ENCODE measurements at places on chromosomes 2 and 18. TPM values are rescaled to one million over a fixed set of nuclear protein-coding genes. Genes with fewer than 3 reads are reported as not detected.

Gene DUSP19
- total RNA-seq: 4.4 TPM

Gene DNAH6
- under 0.01 TPM for total RNA-seq

DNA sequence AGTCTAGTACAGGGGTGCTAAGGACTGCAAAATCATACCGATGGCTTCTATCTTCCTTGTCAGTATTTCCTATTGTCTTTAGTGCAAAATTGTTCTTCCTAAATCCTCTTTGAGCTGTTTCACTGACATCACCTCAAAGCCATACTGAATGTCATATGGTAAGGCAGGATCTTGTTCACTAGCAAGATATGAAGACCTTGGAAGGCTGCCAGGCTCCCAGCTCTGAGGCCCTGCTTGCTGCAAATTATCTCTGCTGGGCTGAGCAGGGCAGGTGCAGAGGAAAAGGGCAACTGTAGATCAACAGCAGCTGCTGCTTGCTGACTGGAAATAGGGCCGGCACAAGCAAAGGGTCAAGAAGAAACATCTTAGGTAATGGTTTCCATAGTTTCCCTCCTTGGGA is 58.2 kb downstream of the PMAIP1 start:
- peak; percentile 90 for DNase-seq

DNA sequence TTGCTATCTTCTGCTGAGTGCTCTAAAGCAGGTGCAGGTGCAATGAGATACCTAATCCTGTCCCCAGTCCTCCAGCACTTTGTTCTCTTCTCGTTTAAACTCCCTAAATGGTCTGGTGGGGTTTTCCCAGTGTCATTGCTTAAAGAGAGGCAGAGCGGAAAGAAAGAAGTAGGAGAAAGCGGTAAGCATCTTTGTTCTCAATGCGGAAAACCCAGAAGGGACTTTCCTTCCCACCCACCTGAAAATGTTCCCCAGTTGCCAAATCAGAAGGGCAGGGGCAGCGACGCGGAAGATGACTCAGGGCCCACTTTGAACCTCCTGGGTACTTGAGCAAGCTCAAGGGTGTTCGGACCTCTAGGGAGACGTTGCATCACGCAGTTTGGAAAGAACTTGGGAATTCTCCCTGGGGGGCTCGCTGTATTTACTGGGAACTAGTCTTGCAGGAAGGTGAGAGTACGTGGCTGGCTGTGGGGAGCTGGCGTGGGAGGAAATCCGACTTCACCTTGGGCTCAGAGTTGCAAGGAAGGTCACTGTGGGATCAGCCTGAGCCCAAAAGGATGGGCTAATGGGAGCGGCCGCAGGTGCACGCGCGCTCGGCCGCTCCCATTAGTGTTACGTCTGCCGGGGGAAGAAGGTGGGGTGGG is 589 bp upstream of the SGPP2 start:
- DNase-seq: no peak

Gene ATG16L1
- total RNA-seq: 39.3 TPM

GRCh38 chr2:44051593-44052347 is 56.0 kb upstream of the LRPPRC start:
- no peak for DNase-seq

DNA sequence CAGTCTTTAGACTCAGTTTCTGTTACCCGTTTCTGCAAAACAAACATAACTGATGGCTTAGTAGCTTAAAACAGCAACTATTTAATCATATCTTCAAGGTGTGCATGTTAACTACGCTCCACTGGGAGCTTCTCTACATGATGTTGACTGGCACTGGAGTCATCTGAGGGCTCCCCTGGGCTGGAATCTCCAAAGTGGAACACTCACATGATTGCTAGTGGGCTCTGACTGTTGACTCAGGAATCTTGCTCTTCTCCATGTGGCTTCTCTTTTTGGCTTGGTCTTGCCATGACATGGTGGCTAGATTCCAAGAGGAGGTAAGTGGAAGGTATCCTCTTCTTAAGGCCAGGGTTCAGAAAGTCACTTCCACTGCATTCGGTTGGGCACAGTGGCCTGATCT is 160.8 kb downstream of the PMAIP1 start:
- no peak for DNase-seq
